COR-L47 (cell line): ENCODE measurements at places on chromosomes 5 and 9.

GRCh38 chr5:110925916-110926315, 145.6 kb upstream of the TSLP start:
- no peak for DNase-seq

GRCh38 chr5:26390608-26391007, 647.8 kb downstream of the CDH9 start:
- no peak for DNase-seq

DNA sequence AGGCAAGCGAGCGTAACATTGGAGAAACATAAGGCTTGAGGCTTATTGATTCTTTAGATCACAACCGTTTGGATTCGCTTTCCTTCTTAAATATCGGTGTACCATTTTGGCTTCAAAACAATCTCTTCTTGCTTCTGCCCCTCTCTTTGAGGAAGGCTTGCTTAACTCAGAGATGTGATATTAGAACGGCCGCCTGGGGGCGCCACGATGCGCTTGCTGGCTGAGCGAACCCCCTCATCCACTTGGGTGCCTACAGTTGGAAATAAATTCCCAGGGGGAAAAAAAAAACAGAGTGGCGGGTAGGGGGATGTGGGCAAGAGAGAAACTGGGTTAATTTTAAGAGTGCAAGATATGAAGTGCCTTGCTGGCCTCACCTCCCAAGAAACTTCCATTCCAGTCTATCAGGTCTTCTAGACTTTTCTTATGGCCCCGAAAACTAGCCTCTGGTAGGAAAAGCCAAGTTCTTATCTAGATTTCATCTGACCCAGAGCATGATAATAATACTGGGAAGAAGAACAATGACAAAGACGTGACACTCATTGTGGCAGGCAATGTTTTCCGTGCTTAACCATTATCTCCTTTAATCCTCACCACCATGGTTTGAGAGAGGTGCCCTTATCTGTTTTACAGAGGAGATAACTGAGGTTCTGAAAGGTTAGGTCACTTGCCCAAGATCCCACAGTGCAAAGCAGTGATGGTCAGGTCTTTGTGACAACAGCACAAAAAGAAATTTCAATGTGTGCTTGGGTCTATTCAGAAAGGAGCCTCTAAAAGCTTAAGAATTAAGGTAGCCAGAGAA, 115.8 kb downstream of the DPYSL3 start:
- DNase-seq, result no peak

GRCh38 chr5:158068964-158069363, 210.0 kb upstream of the CLINT1 start:
- no peak for DNase-seq
